ENCODE measurements at places on chromosomes 6 and 20.

DNA sequence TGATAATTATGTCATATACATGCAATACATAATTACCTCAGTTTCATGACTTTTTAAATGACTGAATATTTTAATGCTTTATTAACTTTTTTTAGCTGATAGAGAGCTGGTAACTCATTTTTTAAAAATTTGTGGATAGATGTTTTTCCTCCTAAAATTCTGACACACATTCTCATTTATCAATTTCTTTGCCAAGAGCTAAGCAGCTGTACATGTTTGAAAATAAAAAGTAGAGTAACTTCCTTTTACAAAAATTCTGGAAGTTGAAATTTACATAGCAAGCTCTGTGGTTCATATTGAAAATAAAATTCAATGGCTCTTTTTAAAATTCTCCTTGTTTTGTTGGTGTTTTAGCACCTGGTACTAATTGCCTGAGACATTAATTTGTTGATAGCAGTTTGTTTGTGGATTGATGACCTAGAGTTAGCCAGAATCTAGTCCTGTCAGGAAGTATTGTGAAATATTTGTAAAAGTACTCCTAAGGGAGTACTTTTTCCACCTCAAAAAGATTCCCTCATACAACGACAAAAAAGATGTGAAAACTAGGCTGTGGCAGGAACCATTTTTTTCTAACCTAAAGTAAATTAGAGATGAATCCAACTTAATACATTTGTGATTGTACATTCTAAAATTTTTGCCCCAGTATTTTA is 621.8 kb downstream of the BCKDHB start:
- peak; percentile 32 for DNase-seq

GRCh38 chr6:17666646-17667045 is 40.1 kb downstream of the NUP153 start:
- DNase-seq, result no peak

DNA sequence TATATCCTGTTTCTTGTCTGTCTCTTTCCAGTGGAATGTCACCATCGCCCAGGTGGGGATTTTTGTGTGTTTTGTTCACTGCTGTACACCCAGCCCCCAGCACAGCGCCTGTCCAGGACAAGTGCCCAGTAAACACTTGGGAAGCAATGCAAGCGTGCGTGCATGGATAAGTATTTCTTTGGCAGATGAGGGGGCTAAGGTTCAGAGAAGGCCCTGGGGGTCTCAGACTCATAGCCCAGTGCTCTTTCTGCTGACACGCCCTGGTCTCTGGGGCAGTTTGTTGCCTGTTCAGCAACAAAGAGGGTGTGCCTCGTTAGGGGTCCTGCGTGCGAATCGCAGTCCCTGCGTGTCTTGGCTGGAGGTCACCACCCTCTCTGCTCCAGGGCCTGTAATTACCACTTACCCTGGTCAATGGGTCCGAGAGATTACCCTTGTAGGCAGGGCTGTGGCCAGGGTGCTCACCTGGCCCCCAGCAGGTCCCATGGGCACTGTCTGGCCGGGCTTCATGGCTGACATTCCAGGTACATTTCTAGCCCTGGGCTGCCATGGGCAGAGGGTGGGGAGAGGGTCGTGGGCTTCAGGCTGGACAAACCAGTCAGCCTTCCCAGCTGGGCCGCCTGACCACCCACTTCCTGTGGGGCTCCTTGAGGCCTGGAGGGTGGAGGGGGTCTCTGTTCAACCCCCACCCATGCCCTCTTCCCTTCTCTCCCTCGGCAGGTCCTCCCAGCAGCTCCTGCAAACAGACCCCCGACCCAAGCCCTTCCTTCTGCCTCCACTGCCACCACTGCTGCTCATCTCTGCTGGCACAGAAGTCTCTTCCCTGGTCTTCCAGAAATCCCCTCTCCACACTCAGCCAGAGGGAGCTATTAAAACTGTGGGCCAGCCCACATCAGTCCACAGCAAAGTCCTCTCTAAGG is 87.1 kb downstream of the CEBPB start:
- DNase-seq, result no peak

GRCh38 chr6:128925765-128926164 is 42.8 kb downstream of the LAMA2 start:
- no peak for DNase-seq

DNA sequence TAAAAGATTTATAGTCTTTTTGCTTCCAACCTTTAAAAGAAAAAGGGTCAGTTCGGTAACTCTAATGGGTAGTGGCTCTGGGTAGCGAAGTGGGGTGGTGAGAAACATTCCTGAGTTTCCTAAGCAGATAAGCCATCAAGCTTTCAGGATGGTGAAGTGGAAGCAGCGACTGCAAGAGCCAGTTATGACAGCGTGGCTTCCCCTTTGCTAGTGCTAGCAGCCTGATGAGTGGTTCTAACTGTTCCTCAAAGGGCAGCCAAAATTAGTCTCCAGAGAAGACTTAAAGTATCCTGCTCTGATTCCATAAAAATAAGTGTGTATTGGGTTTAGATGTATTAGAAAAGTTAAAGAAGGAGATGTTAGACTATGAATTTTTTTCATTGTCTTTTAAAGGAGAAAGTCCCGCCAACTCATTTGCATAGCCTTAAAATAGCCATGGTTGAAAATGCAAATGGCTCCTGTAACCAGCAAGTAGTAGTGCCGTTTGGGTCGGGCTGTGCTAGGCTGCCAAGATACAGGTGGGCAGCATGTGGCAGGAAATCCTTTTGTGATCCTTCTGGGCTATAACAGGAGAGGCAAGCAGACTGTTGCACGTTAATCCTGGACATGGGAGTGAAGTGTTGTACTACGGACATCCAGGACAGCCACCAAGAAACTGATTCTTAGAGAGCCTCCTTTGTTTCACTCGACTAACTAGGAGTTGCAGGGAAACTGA is 18.0 kb downstream of the ELOVL2 start:
- no peak for DNase-seq

- no peak for DNase-seq
These were observed 33.4 kb downstream of the HSF2 start for GRCh38 chr6:122432816-122433215.

DNA sequence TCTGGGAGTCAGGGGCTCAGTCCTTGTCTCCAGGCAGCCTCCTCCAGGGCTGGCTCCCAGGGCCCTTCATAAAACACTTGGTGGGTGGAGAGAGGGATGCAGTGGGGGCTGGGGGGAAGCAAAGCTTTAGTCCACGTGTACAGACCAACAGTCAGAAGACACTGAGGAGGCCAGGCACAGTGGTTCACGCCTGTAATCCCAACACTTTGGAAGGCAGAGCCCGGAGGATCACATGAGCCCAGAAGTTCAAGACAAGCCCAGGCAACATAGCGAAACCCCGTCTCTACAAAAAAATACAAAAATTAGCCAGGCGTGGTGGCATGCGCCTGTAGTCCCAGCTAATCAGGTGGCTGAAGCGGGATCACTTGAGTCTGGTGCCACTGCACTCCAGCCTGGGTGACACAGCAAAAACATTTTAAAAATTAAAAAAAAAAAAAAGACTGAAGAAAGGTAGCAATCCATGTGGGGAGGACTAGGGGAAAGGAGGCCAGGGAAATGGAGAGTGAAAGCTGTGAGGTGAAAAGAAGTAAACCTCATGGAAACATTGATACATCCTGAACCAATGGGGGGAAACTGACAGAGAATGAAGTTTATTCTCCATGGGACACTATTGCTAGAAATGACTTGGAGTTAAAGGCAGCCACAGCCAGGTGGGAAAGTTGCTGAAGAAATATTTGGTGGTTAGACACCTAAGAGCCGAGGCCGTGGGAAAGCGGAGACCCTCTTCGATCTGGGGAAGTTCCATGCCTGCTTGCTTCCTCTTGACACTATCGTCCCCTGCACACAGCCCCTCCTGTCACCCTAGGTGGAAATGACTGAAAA is 35.4 kb downstream of the PIM1 start:
- no peak for DNase-seq

GRCh38 chr6:157328108-157328692 is 4.9 kb upstream of the TMEM242 start:
- DNase-seq, result no peak

GRCh38 chr20:9531581-9531980 is 17.2 kb downstream of the LAMP5 start:
- no peak for DNase-seq

GRCh38 chr20:24686156-24686555 is 216.7 kb downstream of the SYNDIG1 start:
- no peak for DNase-seq

- peak; percentile 41 for DNase-seq
These were observed 22.3 kb upstream of the SAYSD1 start for GRCh38 chr6:39137245-39137644.

DNA sequence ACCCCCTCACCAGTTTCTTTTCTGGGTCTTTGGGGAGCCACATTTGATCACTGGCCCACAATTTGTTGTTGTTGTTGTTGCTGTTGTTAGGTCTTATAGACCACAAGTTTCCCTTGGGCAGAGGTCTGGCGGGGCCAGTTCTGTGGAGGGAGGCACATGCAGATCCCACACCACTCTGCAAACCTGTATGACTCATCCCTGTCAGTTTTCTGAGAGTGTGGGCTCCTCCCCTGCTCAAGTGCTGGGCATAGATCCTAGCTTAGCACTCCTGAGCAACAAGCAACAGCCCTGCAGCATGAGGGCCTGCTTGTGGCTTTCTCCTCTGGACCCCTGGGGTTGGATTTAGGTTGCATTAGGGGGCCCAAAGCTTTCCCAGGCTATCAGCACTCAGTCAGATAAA is 411.1 kb upstream of the HTR1E start:
- no peak for DNase-seq

- DNase-seq, result no peak
These were observed 157.5 kb downstream of the RFPL4B start for GRCh38 chr6:112504621-112505020.

- DNase-seq, result no peak
These were observed 655.5 kb upstream of the DEFB115 start for GRCh38 chr20:30601974-30602373.

DNA sequence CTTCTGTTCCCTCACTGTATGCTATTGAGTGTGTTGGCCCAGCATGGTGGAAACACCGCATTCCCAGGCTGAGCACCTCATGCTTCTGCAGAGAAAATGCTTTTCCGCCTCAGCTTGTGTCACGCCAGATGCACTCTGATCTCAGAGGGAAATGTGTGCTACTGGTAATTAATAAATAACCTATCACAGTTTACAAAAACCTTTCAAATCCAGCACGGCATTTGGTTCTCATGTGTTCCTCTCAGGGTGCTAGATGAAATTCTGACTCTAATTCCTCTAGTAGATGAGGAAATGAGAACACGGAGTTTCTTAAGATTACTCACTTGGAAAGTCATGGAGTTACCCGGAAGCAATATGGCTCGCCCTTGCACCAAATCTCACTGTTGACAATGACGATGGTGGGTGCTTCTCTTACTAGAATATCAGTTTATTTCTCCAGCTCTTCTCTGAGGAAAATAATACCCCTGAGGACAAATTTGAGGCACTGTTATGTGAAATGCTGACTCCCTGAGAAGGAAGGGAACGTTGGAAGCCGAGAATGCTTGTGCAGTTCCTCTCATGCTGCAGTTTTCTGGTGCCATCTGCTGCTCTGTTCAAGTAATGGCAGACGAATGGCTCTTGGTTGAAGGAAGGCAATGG is 116.6 kb downstream of the RNF144B start:
- DNase-seq, result peak; percentile 81

GRCh38 chr6:163338671-163339405 is 75.7 kb upstream of the QKI start:
- no peak for DNase-seq

DNA sequence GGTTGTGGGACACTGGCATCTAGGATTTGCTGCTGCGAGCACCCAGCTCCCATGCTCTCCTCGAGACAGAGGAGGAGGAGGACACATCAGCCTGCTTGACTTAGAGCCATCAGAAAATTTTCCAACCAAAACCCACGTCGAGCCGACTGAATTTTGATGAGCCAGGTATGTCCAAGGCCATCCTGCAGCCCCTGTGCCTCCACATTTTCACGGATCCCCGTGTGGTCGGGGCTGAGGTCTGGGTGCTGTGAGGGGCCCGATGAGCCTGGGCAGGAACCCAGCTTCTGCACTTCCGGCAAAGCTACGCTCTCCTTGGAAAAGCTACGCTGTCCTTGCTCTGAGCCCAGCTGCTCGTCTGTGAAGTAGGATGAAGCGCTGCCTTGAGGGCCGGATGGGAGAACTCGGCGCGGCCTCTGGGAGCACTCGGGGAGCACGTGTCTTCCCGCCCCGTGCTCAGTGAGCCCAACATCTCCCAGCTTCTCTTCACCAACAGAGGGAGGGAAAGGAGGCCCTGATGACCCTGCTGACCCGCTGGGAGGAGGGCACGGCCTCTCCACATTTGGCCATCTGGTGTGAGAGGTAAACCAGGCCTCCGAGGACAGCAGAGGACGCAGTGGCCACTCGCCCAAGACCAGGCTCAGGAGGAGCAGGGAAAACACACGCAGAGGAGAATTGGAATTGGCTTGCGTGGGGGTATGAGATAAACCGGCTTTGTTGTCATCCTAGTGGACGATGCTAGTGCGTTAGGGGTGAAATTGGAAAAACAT is 33.9 kb downstream of the PSMG4 start:
- DNase-seq, result no peak

DNA sequence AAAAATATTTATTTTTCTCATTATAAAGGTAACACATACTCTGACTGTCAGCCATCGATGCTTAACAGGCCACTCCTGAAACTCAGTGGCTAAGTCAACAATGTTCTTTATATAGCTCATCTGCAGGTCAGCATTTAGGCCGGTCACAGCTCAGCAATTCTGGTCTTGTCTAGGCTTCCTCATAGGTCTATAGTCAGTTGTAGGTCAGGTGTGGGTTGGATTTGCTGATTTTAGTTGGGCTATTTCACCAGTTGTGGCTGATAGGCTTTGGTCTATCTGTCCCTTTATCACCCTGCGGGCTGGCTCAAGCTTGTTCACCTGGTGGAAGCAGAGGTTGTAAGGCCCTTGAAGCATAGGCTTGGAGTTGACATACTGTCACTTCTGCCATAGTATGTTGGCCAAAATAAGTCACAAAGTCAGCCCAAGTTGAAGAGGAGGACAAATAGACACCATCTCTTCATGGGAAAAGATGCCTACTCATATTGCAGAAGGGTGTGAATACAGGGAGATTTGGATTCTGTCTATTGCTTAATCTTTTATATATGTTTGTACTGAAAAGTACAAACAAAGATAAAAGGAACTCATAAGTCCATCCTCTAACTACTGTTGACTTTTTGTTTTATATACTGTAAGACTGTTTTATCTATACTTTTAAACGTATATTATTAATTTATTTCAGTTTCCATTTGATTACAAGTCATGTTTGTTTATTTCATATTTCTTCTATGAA is 75.0 kb downstream of the BCKDHB start:
- DNase-seq, result no peak

DNA sequence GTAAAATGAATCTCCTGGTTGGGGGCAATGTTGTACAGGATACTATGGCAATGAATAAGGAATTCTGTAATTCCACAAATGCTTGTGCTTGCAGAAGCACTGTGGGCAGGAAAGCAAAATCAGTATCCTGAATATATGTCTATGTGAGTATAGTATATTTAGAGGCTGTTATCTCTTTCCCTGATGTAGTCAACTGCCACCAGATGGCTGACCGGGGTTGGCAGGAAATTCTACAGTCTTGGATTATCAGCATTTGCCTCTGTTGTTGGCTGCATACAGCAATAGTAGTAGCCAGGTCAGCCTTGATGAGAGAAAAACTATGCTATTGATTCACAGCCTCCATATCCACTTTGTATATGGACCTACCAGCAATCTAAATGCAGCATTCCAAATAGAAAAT is 425.1 kb upstream of the JAG1 start:
- DNase-seq, result no peak

All from fibroblast of mammary gland (primary cell).